Ascending aorta (tissue), 2 donors: ENCODE measurements at places on chromosomes 12 and 14.

- H3K4me3 ChIP-seq, result no peak overlapping the region
- no peaks in the 10 kb centered on the region for H3K27me3 ChIP-seq
- H3K36me3 ChIP-seq, result no peaks in the 10 kb centered on the region
- DNase-seq, result no peak
- H3K4me1 ChIP-seq, result no peaks in the 10 kb centered on the region
These were observed 21.0 kb upstream of the CCND2 start for GRCh38 chr12:4252601-4253000.

GRCh38 chr14:105019861-105020814 lies 745 bp downstream of the CDCA4 start:
- H3K36me3 ChIP-seq, result no peaks in the 10 kb centered on the region
- H3K27me3 ChIP-seq, result no peaks in the 10 kb centered on the region
- H3K4me1 ChIP-seq, result peaks cover 10% of the 10 kb centered on the region
- H3K27ac ChIP-seq, result peak overlapping the region; percentile 64
- no peak for DNase-seq

DNA sequence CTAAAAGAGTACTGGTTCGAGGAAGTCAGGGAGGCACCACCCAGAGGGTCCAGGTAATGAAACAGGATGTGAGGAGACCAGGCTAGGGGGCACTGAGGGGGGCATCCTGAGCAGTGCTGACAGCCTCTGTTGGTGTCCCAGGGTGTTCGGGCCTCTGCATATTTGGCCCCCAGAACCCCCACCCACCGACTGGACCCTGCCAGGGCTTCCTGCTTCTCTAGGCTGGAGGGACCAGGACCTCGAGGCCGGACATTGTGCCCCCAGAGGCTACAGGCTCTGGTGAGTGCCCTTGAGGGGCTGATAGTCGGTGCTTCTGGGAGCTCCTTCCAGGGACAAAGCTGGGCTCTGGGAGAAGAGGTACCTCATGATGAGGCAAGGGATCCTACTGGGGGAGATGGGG lies 2.6 kb downstream of the TROAP start:
- no peak overlapping the region for H3K4me3 ChIP-seq
- H3K36me3 ChIP-seq, result no peaks in the 10 kb centered on the region
- H3K4me1 ChIP-seq, result peaks cover 9% of the 10 kb centered on the region
- DNase-seq, result no peak

GRCh38 chr12:102564026-102564425 lies 83.7 kb upstream of the IGF1 start:
- H3K36me3 ChIP-seq, result no peaks in the 10 kb centered on the region
- no peaks in the 10 kb centered on the region for H3K4me1 ChIP-seq
- no peak overlapping the region for H3K27ac ChIP-seq
- H3K4me3 ChIP-seq, result no peak overlapping the region

- no peak overlapping the region for H3K27ac ChIP-seq
- H3K4me1 ChIP-seq, result no peaks in the 10 kb centered on the region
- no peak overlapping the region for H3K4me3 ChIP-seq
- no peak for DNase-seq
These were observed 1109.2 kb downstream of the FLRT2 start for GRCh38 chr14:86639146-86639545.

- H3K27ac ChIP-seq, result no peak overlapping the region
- no peaks in the 10 kb centered on the region for H3K36me3 ChIP-seq
- no peak for DNase-seq
- H3K4me1 ChIP-seq, result no peaks in the 10 kb centered on the region
These were observed 3.2 kb upstream of the TESPA1 start for GRCh38 chr12:54987611-54988231.
